Mucosa of descending colon (tissue), 3 donors: ENCODE measurements at places on chromosomes 7 and 10.

- no peak for DNase-seq
These were observed 143.0 kb downstream of the PLXNA4 start for GRCh38 chr7:132433301-132433700.

DNA sequence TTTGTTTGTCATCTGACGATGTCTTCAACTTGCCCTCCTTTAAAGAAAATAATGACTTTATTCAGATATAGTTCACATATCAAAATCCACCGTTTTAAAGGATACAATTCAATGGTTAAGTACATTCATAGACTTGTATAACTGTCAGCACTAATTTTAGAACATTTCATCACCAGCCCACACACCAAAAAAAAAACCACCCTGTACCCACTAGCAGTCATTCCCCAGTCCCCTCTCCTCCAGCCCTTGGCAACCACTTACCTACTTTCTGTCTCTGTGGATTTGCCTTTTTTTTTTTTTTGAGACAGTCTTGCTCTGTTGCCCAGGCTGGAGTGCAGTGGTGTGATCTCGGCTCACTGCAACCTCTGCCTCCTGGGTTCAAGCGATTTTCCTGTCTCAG lies 5.3 kb upstream of the HILPDA start:
- DNase-seq = no peak

- DNase-seq = no peak
These were observed 23.5 kb upstream of the VCL start for GRCh38 chr10:73974309-73974946.

GRCh38 chr10:112394475-112394875 lies 20.6 kb downstream of the ACSL5 start:
- DNase-seq = no peak

DNA sequence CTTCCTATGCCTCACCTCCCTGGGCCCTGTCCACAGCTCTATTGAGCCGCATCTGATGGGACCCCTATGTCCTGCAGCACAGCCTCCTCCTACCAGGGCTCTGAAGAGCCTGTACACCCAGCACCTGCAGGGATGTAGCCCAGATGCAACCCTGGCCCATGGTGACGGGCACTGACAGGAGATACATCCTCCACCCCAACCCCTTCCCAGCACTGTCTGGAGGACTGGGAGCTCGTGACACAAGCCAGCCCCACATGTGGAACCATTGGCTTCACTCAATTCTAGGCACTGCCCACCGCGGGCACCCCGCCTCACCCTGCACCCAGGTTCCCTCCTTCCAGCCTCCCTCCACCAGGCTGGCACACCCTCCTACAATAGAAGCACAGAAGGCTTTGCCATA lies 2.6 kb upstream of the GRB10 start:
- no peak for DNase-seq

GRCh38 chr10:92880917-92881316 lies 32.6 kb downstream of the EXOC6 start:
- DNase-seq = no peak
